ENCODE measurements at places on chromosomes 7 and 10. TPM values are rescaled to one million over a fixed set of nuclear protein-coding genes. Genes with fewer than 3 reads are reported as not detected.

Gene NKX1-2
- total RNA-seq: not detected

Gene ASIC3
- not detected for total RNA-seq

Gene DUSP5
- 29.3 TPM for total RNA-seq

Gene DKK1
- total RNA-seq: 103 TPM

Gene POLL
- 8.6 TPM for total RNA-seq

Gene H2AZ2
- 302 TPM for total RNA-seq

Gene SPDYE11
- total RNA-seq: not detected

Gene NACAD
- 0.53 TPM for total RNA-seq

Gene AIMP2
- total RNA-seq: 42.7 TPM

Gene STEAP4
- 6.5 TPM for total RNA-seq

Gene C10orf71
- total RNA-seq: not detected

Gene ITPRID1
- not detected for total RNA-seq

Gene PRLHR
- not detected for total RNA-seq

Gene DNAJB9
- total RNA-seq: 44.7 TPM

Gene PON1
- total RNA-seq: not detected

Gene CC2D2B
- 0.06 TPM for total RNA-seq

Gene MARCHF5
- 9.6 TPM for total RNA-seq

Gene AKR1C1
- 330 TPM for total RNA-seq

Gene POU6F2
- total RNA-seq: not detected

Gene C10orf95
- 0.06 TPM for total RNA-seq

Gene SYNPO2L
- total RNA-seq: under 0.01 TPM

Gene GRID1
- not detected for total RNA-seq

Gene SUFU
- total RNA-seq: 1.6 TPM

Gene GNGT1
- not detected for total RNA-seq

Gene GIMAP7
- total RNA-seq: 1.8 TPM

Gene EGR2
- 0.25 TPM for total RNA-seq

Gene BEND7
- total RNA-seq: 2.9 TPM

Gene PTF1A
- total RNA-seq: not detected

Gene PRKAR2B
- 1.6 TPM for total RNA-seq

Gene OR2A1
- under 0.01 TPM for total RNA-seq

Gene CHRM2
- 0.31 TPM for total RNA-seq

Gene TAS2R5
- total RNA-seq: 0.79 TPM

Gene HOXA5
- total RNA-seq: not detected

Gene FXYD4
- not detected for total RNA-seq

All from aortic smooth muscle cell (primary cell).